ENCODE measurements at places on chromosomes 6 and 20.

- no peak for DNase-seq
These were observed 19.2 kb downstream of the KCNG1 start for GRCh38 chr20:51003753-51004152.

DNA sequence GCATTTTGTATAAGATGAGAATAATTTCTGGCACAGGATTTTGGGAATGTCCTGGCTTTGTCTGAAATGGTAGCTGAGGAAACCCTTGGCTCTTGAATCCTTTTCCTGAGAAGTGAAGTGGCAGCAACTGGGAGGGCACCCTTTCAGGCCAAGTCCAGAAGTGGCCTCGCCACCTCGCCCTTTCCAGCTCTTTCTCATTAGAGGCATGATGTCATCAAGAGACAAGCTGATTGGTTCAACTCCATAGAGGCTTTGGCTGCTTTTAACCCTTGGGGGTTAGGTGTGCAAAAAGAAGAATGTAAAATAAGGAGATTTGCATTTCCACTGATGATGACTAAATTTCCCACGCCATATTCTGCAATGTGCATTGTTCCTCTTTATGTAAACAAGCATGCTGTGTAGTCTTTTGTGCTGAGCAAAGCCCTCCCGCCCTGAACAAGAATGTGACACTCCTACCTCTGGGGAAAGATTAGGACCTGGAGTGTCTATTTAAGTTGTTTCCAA, 116.5 kb downstream of the TCP11 start:
- DNase-seq = peak; percentile 66

GRCh38 chr6:119160911-119161310, 82.4 kb upstream of the FAM184A start:
- DNase-seq = no peak

GRCh38 chr20:23918896-23919295, 39.3 kb upstream of the CST5 start:
- DNase-seq = no peak

- DNase-seq = peak; percentile 39
These were observed 2.2 kb upstream of the OXT start for GRCh38 chr20:3068986-3069900.

Data from EH (cell line).